NCI-H2029 (cell line): ENCODE measurements at places on chromosomes 5 and 9.

GRCh38 chr5:59709846-59710245, 183.7 kb downstream of the PDE4D start:
- no peak for DNase-seq

GRCh38 chr9:68577774-68578591, 37.3 kb upstream of the TMEM252 start:
- no peak for DNase-seq

DNA sequence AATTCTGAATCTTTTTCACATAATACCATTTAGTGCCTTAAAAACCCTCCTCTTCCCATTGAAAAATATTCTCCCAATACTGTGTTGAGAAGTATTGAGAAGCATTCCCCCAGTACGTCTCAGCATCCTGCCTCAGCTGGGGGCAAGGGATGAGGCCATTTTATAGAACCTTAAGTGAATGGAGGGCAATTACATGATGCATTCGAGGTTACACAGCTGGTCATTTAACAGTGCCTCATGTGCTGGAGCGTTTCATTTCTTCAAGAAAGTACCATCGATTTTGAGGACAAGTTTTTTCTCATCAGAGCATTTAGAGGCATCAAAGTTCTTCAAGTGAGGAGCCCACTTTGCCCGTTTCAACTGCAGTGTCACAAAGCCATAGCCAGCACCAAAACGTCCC, 135.6 kb downstream of the DOCK2 start:
- no peak for DNase-seq

GRCh38 chr9:130425741-130426466, 18.9 kb upstream of the ASS1 start:
- DNase-seq = no peak

- no peak for DNase-seq
Measured at GRCh38 chr5:11427569-11427968, 476.7 kb downstream of the CTNND2 start.

DNA sequence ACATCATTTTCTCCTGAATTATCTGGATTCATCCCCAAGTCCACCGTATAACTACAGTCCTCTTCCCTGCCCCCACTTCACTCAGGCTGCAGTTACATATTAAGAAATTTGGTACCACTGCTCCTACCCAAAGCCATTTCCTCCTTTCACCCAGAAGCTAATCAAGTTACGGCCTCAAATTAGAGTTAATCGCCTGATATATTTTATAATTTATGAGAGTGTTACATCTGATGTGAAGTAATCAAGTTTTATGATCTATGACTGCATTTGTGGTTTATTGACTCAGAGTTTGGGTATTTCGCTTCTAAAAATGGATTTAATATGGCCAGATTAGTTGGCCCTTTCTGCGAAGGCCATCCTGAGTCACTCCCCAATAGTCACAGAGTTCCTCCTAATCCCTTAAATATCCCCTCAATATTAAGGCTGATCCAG, 223.6 kb upstream of the KIF2A start:
- DNase-seq = no peak

DNA sequence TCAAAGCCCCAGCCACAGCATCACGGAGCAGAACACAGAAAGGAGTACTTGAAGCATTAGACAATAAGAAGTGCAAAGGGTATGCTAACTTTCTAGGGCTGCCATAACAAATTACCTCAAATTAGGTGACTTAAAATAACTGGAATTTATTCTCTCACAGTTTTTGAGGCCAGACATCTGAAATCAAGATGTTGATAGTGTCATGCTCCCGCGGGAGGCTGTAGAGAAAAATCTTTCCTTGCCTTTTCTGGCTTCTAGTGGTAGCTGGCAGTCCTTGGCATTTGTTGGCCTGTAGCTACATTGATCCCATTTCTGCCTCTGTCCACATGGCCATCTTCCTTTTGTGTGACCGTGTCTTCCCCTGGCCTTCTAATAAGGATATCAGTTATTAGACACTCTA, 51.9 kb upstream of the SPDL1 start:
- no peak for DNase-seq

DNA sequence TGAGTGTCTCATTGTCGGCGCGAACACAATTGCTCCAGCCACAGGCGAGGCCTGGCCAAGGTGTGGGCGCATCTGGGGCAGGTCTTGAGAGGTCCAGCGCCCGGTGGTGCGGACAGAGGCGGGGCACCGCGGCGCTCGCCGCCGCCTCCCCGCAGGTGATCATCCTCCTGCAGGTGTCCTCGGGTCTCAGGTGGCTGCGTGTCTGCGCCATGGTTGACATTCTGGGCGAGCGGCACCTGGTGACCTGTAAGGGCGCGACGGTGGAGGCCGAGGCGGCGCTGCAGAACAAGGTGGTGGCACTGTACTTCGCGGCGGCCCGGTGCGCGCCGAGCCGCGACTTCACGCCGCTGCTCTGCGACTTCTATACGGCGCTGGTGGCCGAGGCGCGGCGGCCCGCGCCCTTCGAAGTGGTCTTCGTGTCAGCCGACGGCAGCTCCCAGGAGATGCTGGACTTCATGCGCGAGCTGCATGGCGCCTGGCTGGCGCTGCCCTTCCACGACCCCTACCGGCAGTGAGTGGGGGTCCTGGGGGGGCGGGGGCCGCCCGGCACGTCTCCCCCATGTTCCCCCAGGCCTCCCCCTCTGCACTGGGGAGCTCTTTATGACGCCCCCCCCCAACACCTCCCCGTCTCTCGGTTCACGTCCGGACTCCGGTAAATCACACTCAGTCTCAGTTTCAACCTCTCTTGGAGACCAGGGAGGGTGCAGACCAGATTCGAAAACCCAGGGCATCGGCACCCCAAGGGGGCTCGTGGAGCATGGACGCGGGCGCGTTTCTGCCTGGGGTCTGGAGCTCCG, 446 bp downstream of the NXNL2 start:
- DNase-seq = no peak

DNA sequence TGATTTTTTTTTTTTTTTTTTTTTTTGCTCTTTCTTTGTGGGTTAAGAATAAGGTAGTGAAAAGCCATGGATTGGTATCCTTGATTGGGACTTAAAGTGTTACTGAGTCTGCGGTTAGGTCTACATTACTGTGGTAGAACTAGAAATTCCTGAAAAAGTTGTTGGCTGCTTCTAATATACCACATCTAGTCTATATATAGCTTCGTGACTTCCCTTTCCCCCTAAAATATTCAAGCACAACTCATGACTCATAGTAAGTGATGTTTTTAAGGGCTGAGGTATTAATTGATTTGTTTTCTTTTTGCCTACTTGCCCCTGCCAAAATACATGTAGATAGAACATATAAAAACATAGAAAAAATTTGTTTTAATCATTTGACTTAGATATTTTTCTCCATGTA, 247.6 kb downstream of the TMEM232 start:
- no peak for DNase-seq

- peak; percentile 43 for DNase-seq
Measured at GRCh38 chr5:191036-191948, at the start of gene LRRC14B. Gene LRRC14B, plus strand, starts transcription at chr5:191495. Its CDS starts 44 bp downstream, at chr5:191539.

GRCh38 chr9:132239999-132240840, 78.4 kb downstream of the NTNG2 start:
- no peak for DNase-seq

GRCh38 chr5:25862276-25862675, 1176.1 kb downstream of the CDH9 start:
- DNase-seq = no peak

DNA sequence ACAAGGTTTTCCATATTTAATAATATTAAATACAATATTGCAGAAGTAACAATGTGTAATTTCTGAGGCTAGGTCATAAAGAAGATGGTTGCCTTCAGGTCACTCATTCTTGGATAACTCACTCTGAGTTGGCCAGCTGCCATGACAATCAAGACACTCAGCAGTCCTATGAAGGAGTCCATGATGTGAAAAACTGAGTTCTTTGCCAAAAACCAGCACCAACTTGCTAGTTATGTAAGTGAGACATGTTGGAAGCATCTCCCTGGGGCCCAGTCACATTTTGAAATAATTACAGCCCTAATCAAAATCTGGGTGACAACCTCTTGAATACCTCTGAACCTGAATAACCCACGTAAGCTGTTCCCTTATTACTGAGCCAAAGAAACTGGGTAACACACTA, 453.2 kb downstream of the CDH18 start:
- DNase-seq = no peak

DNA sequence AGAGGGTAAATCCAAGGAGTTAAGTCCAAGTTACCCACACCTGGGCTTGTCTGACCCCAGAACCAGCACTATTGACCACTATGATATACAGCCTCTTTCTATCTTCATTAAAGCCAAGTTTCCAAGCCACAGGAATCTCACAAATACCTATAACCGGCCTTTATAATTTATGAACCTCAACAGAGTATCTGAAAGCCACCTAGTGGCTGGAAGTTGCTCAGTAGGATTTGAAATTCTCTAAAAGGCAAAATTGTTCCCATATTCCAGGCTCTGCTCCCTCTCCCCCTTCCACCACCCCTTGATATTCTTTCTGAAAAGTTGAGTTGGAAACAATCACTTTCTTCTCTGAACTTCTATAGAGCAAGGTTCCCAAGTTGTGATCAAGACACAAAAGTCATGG, 106.4 kb upstream of the GPR151 start:
- DNase-seq = no peak

DNA sequence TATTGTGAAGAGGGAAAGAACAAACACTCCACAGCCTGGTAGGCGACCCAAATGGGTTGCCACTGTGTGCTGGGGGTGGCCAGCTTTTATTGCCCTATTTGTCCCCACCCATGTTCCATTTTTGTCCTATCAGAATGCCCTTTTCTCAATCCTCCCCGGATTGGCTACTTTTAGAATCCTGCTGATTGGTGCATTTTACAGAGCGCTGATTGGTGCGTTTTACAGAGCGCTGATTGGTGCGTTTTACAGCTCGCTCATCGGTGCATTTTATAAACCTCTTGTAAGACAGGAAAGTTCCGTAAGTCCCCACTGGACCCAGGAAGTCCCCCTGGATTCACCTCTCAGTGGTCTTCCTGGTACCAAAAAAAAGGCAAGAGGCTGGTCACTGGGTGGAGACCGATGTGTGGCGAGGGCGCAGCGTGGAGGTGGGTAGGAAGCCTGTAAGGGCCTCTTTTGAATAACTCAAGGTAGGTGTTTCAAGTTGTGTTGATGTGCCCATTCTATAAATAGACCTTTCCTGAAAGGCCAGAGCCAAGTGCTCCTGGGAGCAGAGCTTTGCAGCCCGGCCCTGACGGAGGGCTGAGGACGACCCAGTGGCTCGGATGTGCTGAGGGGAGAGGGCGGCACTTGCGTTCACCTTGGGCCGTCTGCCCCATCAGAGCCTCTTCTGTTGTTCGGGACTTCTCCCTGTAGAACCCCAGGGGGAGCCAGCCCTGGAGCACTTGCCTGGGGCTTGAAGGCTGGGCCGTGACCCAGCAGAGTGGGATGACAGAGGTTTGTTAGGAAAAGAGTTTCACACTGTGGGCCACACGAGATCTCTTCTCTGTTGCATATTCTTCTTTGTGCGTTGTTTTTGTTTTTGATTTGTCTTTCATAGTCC, 7.2 kb upstream of the GFPT2 start:
- DNase-seq = no peak

DNA sequence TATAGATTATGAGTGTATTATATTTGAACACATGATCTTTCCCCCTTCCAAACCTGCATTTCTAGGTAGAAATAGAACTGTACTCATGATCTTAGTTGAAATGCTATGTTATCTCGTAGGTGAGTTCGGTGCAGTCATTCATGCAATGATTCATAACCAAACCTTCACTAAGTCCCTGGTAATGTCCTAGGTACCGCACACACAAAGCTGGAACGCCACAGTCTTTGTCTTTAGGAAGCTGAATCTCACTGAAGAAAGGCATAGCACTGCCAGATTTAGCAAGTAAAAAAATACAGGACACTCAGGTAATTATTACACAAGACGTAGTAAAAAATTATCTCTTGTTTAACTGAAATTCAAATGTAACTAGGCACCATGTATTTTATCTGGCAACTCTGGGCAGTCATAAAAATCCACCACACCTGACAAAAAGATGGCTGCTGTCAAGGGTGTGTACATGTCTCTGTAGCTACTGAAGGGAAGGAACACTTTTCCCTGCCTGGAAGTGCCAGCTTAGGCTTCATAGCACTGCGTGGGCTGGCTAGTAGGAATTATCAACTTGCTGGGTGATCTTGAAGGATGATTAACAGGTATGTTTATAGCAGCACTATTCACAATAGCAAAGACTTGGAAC, 28.0 kb upstream of the TXN start:
- DNase-seq = no peak

GRCh38 chr9:137214620-137215019, 7.4 kb downstream of the RNF208 start:
- DNase-seq = no peak

- DNase-seq = peak; percentile 49
Measured at GRCh38 chr9:124617477-124618141, 110.4 kb upstream of the NR5A1 start.

GRCh38 chr5:5387192-5387591, 35.3 kb upstream of the ICE1 start:
- no peak for DNase-seq
